ENCODE measurements at places on chromosomes 3 and 15. TPM values are rescaled to one million over a fixed set of nuclear protein-coding genes. Genes with fewer than 3 reads are reported as not detected.

BFSP2 gene
- total RNA-seq: not detected

HRG gene
- total RNA-seq: not detected

GPR27 gene
- 0.12 TPM for total RNA-seq

ITPR1 gene
- total RNA-seq: 36.9 TPM

TMEM39A gene
- total RNA-seq: 99.8 TPM

TGM5 gene
- not detected for total RNA-seq

ADAMTS7 gene
- total RNA-seq: 1.2 TPM

All from uterine smooth muscle cell (primary cell).